ENCODE measurements at places on chromosomes 2 and 18. TPM values are rescaled to one million over a fixed set of nuclear protein-coding genes. Genes with fewer than 3 reads are reported as not detected.
A peak's percentile ranks its signal among the peaks of the same experiment; 100 is the strongest.

The CXCR4 gene
- 133 TPM for total RNA-seq

The GPR39 gene
- not detected for total RNA-seq

The ALPP gene
- total RNA-seq = not detected

The PLEK gene
- total RNA-seq = 42.5 TPM

The MCEE gene
- 12.6 TPM for total RNA-seq

The KCNG2 gene
- total RNA-seq = not detected

The KCNG3 gene
- total RNA-seq = not detected

The CENPO gene
- 55.4 TPM for total RNA-seq

The DUSP2 gene
- total RNA-seq = 53.6 TPM

The VPS4B gene
- 64.8 TPM for total RNA-seq

The PGAP1 gene
- total RNA-seq = 20.3 TPM

The ACMSD gene
- total RNA-seq = not detected

The HOXD12 gene
- not detected for total RNA-seq

The POU3F3 gene
- total RNA-seq = not detected

DNA sequence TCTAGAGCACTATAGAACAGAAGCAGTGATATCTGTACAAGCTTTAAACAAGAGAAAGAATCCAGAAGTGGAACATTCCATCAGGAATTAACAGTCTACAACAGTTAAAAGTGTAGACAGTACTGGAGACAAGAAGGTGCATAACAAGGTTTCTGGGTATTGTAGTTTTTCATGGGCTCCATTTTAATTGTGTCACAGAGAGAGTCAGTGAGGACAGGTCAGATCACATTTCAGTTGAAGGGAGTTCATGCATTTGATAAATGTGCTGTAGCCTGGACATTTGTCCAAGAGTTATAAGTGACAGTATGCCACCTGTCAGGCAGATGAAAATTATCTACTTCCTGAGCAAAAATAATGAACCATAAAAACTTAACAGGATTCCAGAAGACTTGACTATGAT, 328.6 kb downstream of the CNTNAP5 start:
- no peak for DNase-seq

DNA sequence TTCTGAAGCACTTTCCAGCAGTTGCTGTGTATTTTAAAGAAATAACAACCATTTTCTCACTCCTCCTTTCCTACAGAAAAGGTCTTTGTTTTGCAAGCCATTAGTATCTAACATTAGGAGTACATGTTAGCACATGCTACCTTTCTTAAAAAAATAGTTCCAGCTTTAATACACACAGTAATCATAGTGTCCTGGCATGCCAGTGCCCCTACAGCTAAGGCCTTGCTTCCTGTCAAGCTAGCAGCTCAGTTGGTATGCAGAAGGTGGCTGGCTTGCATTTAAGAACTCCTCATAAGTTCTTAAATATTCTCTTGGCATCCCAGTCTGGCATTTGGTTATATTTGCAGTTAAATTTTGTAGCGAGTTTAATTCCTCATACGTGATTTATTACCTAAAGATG, 141.3 kb upstream of the IL1R2 start:
- no peak for DNase-seq

GRCh38 chr2:37037771-37038170, 46.4 kb downstream of the HEATR5B start:
- no peak for DNase-seq

GRCh38 chr18:34809451-34810072, 99.5 kb downstream of the DTNA start:
- DNase-seq = no peak

GRCh38 chr2:7773362-7774360, 856.4 kb downstream of the RNF144A start:
- peak; percentile 62 for DNase-seq

- no peak for DNase-seq
These were observed 799 bp downstream of the SYT4 start for GRCh38 chr18:43276491-43276890.

- no peak for DNase-seq
These were observed 40.2 kb upstream of the COPS8 start for GRCh38 chr2:237045449-237045848.

GRCh38 chr2:191369034-191369433, 123.8 kb downstream of the MYO1B start:
- no peak for DNase-seq

- DNase-seq = no peak
These were observed 468.9 kb upstream of the MYT1L start for GRCh38 chr2:2800001-2800400.

DNA sequence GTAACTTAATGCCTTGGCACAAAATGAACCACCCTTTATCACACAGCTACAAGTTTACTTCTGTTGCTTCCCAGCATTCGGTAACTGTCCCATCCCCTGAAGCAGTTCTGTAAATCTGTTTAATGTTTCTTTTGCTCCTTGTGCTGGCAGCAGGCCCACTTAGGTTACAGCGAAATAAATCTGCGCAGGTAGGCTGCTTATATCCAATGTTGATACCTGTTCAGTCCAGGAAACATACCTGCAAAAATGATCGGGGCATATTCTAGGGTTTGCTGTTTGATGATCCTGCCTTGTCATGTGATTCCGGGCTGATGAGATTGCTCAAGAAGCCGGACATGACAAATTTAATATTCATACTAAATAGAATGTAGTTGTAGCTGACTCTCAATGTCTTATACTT, 23.3 kb downstream of the PELI1 start:
- DNase-seq = no peak

GRCh38 chr2:6944555-6944954, 27.3 kb downstream of the RNF144A start:
- no peak for DNase-seq

DNA sequence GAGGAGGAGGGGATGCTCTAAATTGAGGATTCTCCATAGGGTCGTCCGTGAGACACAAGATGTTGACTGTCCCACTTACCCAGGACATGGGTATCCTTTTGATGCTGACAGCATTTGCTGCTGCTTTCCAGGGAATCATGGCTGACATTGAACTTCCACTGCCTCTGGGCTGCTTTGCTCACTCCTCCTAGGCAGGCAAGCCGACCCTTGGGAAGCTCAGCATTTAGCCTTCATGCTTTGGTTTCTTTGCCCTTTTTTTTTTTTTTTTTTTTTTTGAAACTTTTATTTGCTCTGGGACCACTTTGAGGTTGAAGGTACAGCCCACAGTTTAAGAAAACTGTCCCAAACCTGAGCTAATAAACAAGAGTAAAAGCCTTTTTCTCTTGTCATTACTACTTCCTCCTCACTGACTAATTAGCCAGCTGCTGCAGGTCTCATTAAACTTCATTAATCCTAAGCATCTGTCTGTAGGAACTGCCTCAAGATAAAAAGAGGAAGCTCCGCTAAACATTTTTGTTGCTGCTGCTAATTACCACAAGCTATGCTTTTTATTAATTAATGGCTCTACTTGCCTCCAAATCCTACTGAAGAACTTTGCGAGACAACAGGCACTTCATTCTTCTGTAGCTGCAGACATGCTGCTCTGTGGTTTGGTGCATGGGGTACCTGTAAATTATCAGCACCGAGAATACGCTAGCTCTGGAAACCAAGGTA, 125.4 kb downstream of the SPTBN1 start:
- DNase-seq = no peak

GRCh38 chr2:106138543-106139237, 55.4 kb downstream of the UXS1 start:
- no peak for DNase-seq

- no peak for DNase-seq
These were observed 37.0 kb upstream of the FOSL2 start for GRCh38 chr2:28355521-28356094.

DNA sequence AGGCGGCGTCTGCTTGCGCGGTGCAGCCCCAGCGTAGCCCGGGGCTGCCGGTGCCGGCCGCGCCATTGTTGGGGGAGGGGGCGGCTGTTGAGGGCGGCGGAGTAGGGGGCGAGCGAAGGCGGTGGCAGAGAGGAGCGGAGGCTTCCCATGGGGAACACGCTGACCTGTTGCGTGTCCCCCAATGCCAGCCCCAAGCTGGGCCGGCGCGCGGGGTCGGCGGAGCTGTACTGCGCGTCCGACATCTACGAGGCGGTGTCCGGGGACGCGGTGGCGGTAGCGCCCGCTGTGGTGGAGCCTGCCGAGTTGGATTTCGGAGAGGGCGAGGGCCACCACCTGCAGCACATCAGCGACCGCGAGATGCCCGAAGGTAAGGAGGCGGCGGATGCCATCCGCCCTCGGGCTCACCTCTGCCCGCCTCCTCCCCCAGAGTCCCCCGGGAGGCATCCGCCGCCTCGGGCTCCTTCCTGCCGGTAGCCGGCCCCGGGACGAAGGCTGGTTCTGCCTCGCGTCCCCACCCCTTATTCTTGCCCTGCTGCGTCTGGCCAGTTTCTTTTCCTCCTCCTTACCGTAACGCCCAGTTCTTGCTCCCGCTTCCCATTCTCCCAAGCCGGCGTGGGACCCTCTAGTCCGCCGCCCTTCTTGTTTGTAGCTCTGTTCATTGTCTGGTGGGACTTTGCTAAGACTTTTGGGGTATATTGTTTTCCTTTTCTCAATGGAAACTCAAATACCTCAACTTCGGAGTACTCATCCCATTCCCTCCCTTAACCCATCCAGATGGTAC, 500 bp downstream of the CCNYL1 start:
- peak; percentile 73 for DNase-seq

GRCh38 chr2:12787891-12788801, 71.4 kb downstream of the TRIB2 start:
- no peak for DNase-seq

GRCh38 chr2:46937471-46937901, 21.9 kb upstream of the MCFD2 start:
- DNase-seq = no peak

DNA sequence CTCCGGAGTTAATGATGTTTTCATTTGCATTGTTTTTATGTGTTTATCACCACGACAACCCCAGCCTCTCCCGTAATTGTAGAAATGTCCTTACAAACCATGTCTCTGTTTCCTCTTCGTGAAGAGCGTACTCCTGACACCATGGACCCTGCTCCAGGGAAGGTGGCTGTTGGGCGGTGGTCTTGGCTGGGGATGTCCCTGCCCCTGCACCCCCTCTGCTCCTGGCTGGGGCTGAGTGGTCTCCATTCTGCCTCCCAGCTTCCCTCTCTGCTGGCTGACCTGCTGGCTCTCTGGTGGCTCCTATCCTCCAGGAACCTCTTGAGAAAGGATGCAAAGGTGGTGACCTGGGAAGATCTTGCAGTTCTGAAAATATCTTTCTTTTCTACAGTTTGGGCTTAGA, 81.1 kb downstream of the ASB1 start:
- no peak for DNase-seq

DNA sequence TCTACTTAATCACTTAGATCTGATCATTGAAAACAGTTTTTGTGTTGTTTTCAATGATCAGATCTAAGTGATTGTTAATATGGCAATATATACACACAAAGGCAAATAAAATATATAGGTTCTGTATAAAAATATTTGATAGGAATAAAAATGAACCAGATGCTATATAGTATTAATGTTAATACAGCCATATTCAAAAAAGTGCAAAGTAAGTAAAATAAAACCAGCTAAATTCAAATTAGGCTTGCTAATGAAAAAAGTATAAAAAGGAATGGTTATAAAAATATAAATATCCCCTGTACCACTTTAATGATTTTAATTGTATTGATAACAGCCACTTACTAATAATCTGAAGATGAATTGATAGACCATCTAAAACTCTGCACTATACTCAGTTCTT, 38.4 kb downstream of the VPS54 start:
- no peak for DNase-seq

DNA sequence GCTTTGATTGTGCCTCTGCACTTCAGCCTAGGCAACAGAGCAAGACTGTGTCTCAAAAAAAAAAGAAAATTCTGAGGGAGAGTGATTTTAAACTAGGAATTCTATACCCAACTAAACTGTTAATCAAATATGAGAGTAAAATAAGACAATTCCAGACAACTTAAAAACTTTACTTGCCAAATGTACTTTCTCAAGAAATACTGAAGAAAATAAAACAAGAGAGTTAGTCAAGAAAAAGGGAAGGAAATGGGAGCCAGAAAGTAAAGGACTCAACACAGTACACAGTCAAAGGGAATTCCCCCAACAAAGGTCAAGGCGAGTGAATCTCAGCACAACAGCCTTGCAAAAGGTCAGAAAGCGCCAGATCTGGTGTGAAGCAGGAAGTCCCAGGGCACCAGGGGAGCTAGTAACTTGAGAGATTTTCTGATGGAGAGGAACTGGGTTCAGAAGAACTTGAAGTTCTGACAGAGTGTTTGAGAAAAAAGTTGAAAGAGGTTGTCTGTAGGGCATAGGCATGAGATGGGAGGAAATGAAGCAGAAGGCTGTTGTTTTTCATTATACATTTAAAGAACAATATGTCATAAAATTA, 22.6 kb upstream of the TBC1D8 start:
- no peak for DNase-seq

GRCh38 chr2:75157435-75157834, 41.9 kb downstream of the TACR1 start:
- DNase-seq = no peak

DNA sequence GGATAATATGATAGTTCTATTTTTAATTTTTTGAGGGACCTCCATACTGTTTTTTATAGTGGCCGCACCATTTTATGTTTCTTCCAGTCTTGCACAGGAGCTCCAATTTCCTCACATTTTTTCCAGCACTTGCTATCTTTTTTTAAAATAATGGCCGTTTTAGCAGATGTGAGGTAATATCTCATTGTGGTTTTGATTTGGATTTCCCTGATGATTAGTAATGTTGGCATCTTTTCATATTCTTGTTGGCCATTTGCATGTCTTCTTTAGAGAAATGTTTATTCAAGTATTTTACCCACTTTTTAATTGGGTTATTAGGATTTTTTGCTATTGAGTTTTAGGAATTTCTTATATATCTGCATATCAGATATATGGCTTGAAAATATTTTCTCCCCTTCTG, 29.9 kb upstream of the NAPG start:
- DNase-seq = no peak

DNA sequence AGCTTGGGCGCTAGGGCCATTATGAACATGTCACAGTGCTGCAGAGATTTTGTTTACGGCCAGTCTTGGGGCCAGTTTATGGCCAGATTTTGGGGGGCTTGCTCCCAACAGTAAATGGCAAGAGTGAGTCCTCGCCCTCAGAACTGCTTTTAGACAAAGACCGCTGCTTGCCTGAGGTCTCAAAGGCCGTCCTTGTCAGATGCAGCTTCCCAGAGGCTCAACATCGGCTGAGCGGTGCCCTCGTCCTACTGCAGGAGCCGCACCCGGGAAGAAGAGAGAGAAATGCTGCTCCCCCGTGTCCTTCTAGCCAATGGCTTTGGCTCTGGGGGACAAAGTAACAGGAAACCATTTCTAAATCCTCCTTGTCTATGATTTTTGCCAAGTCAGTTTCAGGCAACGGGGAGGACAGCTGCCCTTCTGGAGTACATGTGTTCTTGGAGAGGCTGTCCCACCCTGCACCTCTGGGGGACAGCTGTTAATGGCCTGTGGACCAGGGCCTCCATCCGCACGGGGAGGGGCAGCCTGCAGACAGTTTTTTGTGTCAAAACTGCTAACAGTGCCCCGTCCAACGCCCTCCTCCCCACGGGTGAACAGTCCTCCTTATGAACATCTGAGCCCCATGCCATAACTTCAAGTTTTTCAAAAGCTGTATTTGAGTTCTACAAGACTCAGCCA, 66.1 kb downstream of the C18orf63 start:
- peak; percentile 18 for DNase-seq

- no peak for DNase-seq
These were observed 1.4 kb upstream of the ITGAV start for GRCh38 chr2:186588421-186588820.

- no peak for DNase-seq
These were observed 122.5 kb downstream of the SLC39A10 start for GRCh38 chr2:195779491-195779890.

GRCh38 chr2:232573771-232574435, 23.4 kb downstream of the EIF4E2 start:
- DNase-seq = no peak

Data from activated CD8-positive, alpha-beta memory T cell treated with anti-CD3 and anti-CD28 coated beads, Interleukin-2, amount 10 ng/mL, durations not matched to agents 7 days and 5 days (primary cell).